ENCODE measurements at places on chromosomes 2 and 18.

- DNase-seq: no peak
These were observed 322.7 kb upstream of the SOX11 start for GRCh38 chr2:5369510-5369909.

DNA sequence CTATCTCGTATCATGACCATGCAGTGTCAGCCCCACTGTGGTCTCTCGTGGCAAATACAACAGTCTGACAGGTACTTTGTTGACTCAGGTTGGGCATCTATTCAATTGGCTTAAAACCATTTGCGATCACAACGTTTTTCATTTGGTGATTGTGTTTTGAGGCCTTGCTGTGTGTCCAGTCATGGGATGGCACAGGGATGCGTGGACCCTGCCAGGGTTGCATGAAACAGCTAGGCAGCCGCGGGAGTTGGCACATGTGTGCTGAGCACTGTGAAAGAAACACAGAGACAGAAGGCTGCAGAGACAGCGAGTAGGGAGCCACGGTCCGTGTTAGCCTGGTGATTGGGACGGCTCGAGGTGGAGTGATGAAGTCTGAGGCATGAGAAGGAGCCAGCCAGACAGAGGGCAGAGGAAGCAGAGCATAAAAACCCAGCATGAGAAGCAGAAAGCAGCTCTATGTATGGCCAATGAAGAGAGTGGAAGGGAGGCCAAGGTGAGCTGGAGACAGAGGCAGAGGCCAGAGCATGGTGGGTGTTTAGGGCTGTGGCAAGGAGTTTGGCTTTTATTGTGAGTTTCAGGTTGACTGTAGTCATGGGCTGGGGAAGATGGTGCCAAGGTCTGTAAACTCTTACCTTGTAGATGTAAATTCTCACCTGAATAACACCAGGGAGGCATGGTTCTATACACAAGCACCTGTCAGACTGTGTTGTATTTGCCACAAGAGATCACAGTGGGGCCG is 31.8 kb upstream of the IL1R1 start:
- DNase-seq: peak; percentile 76

GRCh38 chr2:115572746-115573145 is 1130.3 kb downstream of the DPP10 start:
- no peak for DNase-seq

GRCh38 chr2:240491483-240491882 is 56.0 kb downstream of the GPC1 start:
- DNase-seq: no peak

- DNase-seq: no peak
These were observed 749 bp upstream of the PTMA start for GRCh38 chr2:231707625-231707926.

- DNase-seq: no peak
These were observed 89.4 kb downstream of the TMEM131 start for GRCh38 chr2:97906307-97906706.

GRCh38 chr18:38497266-38497665 is 931.7 kb upstream of the CELF4 start:
- peak; percentile 43 for DNase-seq

Measured in activated CD4-positive, alpha-beta T cell treated with anti-CD3 and anti-CD28 coated beads, Interleukin-10, Interleukin-2, amounts not matched to agents 100 ng/mL and 50 ng/mL, durations not matched to agents 16 hours and 8 hours (primary cell).